HS-5 (cell line): ENCODE measurements at places on chromosomes 11 and 22.

- DNase-seq, result no peak
These were observed 261.1 kb downstream of the OPCML start for GRCh38 chr11:133271206-133271605.

DNA sequence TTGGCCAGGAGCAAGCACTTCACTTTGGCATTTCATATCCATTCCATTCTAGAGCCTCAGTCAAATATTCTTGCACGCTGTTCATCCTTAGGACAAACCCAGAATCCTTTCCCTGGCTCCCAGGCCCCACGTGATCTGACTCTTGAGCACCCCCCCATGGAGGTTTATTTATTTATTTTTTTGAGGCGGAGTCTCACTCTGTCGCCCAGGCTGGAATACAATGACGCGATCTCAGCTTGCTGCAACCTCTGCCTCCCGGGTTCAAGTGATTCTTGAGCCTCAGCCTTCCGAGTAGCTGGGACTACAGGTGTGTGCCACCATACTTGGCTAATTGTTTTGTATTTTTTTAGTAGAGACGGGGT, 12.7 kb upstream of the TSGA10IP start:
- no peak for DNase-seq

- DNase-seq, result no peak
These were observed 22.9 kb upstream of the CHRM4 start for GRCh38 chr11:46414466-46414796.

DNA sequence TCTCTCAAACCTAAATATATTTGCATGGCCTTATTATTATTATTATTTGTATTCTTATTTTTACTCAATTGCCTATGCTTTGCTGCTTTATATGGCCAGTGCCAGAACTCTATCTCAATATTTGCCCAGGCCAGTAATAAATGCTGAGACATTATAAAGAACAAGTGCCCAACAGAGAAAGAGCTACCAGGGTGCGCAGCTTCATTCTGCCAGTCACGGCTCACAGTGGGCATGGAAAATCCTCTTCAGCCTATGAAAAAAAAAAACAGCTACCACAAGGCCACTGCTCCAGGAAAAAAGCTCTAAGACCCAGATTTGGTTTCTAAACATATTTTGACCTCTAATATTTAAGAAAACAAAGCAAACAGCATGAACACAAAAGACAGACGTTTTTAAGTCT, 1223.6 kb downstream of the LRRC4C start:
- DNase-seq, result no peak

DNA sequence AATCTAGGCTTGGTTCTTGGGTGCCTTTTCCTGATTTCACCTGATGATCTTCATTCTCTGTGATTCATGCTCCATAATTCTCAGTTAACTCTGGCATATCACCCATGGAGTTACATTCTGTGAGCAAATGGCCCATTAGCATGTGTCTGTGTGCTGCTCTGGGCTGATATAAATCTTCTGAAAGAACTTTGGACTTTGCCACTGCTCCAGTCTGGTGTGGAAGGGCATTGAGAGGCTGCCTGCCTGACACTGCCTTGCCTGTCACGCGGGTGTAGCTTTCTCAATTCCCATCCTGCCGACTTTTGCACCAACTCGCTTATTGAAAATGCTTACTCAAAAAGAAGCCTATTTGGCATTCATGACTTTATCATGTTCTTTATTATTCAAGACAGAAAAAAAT, 42.2 kb downstream of the FAT3 start:
- DNase-seq, result no peak

DNA sequence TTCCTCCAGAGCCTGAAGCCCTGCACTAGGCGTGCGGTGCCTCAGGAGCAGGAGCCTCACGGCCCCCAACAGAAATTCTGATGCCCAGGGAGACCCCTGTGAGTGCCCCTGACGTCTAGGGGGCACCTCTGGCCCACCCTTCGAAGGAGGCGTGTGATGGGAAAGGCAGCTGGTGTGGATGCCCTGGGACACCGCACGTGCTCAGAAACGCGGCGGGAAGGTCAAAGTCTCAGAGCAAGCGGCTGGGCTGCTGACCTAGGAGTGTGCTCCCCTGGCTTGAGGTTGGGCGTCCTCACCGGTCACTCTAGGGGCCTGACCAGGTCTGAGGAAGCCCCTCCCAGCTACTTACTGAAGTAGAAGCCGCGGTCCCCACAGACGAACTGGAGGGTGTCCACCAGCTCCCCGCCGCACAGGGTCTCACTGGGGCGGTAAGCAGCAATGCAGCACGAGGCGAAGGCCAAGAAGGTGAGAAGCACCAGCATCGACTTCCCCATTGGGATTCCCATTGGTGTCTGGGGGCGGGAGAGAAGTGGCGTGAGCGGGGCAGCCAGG, 4.1 kb downstream of the IGF2 start:
- DNase-seq, result no peak

DNA sequence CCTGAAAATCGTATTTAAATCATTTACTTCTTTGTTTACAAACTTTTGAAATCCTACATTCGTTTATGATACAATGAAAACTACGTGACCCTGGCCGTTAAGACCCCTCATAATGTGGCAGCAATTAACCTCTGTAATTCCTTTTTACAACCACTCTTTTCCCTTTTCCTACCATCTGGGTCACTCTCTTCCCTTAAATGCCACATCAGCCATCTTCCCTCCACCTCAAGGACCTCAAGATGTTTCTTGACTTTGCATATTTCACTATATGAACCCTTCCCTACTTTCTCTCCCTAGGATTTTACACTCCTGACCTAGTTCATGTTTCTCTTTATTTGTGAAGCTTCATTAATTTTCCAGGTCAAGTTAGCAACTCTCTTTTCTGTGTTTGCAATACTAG, 26.8 kb downstream of the OR2AG2 start:
- DNase-seq, result no peak

DNA sequence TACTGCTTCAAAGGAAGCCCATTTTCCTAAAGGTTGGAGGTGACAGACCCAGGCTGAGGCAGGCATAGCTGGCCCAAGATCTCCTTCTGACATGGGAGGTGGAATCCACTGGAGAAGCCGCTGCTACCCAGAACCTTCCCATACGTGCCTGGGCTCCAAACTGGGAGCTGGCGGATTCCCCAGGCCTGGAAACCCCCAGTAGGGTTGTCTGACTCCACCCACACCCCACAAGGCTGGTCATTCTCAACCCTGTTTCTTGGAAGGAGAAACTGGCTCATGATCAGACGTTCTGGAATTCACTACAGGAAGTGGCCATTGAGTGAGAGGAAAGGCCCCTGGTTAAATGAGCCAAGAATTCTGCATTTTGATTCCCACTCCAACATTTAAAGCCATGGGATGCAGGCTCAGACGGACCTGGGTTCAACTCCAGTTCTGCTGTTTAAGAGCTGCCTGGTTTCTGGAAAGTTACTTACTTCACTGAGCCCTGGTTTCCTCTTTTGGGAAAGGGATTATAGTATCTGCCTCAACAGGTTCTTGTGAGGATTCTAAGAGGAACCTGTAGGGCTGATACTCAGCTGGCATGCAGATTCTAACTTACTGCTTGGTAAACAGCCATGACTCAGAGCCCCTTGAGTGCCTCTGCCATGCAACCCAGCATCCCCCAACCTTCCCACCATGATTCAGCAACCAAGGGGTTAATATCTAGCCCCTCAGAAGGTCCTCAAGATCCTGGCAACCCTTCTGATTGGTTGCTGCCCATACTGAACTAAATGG, 19.4 kb upstream of the TSKU start:
- DNase-seq, result no peak
